ENCODE measurements at places on chromosomes 11 and 22.

DNA sequence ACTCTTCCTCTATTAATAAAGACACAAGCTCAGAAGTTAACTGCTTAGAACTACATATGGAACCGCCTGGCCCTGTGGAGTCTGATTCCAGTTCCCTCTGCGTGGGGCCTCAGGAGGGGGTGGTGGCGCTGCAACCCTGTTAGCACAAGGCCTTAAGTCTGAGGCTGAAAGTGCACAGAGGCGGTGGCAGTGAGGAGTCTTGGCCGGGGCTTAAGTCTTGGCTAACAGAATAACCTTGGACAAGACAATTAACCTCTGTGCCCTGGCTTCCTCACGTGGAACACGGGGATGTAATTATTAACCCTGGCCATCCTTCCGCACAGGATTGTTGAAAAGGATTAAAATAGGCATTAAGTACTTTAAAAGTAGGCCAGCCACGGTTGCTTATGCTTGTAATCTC, 191.5 kb downstream of the CEP164 start:
- DNase-seq = no peak

- DNase-seq = no peak
Observed at GRCh38 chr11:36790526-36790925, 192.5 kb upstream of the RAG2 start.

DNA sequence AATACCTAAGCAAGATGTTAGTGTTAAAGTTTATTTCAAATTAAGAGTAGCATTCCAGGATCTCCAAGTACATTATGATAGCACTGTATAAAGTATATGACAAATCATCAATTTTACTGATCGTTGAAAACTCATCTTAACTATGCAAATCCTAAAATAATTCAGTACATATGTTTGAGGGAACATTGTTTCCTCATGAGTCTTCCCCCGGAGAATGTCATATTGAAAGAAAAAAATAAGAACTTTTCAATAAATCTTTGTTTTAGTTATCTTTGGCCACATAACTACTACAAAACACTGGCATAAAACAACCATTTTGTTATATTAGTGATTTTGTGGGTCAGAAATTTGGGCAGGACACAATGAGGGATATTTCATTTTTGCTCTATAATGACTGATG, 135.4 kb downstream of the METTL15 start:
- no peak for DNase-seq

DNA sequence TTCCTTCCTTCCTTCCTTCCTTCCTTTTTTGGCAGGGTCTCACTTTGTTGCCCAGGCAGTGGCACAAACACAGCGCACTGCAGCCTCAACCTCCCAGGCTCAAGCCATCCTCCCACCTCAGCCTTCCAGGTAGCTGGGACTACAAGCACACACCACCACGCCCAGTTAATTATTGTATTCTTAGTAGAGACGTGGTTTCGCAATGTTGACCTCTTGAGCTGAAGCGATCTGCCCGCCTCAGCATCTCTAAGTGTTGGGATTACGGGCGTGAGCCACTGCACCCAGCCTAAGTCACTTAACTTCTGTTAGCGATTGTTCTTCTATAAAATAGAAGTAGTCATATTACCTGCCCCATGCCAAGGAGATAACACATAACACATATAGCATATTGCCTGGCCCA, 2.8 kb upstream of the SYTL2 start:
- DNase-seq = no peak

Data from HuH-7 (cell line).